ENCODE measurements at places on chromosomes 6 and 20.

GRCh38 chr6:408599-409102, 17.1 kb downstream of the IRF4 start:
- no peak for DNase-seq

- no peak for DNase-seq
Measured at GRCh38 chr6:31639043-31639442, 13.4 kb downstream of the BAG6 start.

- no peak for DNase-seq
Measured at GRCh38 chr6:144405163-144405562, 120.0 kb downstream of the UTRN start.

GRCh38 chr6:159064477-159064876, 19.7 kb upstream of the TAGAP start:
- no peak for DNase-seq

GRCh38 chr6:43763812-43764522, 6.0 kb upstream of the VEGFA start:
- no peak for DNase-seq

- no peak for DNase-seq
Measured at GRCh38 chr6:143517447-143517773, 5.9 kb upstream of the FUCA2 start.

DNA sequence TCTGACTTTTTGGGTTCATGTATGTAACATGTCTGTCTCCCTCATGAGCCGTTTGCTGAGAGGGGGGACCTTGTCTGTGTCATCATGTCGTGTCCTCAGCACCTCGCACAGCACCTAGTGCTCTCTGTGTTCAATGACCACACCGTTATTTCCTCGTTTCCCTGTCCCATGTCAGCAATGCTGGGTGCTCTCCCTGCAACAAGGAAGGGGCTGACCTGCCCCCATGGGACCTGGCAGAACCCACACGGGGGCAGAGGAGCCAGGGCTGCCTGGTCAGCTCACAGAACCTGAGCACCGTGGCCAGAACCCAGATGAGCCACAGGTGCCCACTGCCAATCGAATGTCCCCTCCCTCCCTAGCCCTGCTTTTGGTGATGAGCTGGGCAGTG, 7.3 kb downstream of the ADA start:
- no peak for DNase-seq

GRCh38 chr20:50872560-50873425, 58.4 kb downstream of the ADNP start:
- no peak for DNase-seq

- no peak for DNase-seq
Measured at GRCh38 chr6:20325641-20326421, 75.8 kb upstream of the E2F3 start.

GRCh38 chr20:11101243-11101642, 427.4 kb upstream of the JAG1 start:
- DNase-seq: no peak

DNA sequence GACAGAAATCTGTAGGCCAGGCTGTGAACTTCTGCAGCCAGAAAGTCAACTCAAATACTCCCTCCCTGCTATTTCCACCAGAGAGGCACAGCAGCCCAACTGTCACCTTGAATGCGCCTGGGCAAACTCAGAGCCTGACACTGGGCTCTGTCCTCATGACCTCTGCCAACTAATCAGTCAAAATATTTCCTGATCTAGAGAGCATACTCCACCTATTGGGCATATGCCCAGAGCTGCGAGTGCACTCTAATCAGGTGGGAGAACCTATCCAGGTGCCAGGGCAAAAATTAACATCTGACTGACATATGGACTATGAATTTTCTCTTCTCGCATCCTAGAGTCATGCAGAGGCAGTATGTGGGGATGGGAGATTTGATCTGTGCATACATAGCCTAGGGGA, 406.3 kb upstream of the RUNX2 start:
- DNase-seq: no peak

DNA sequence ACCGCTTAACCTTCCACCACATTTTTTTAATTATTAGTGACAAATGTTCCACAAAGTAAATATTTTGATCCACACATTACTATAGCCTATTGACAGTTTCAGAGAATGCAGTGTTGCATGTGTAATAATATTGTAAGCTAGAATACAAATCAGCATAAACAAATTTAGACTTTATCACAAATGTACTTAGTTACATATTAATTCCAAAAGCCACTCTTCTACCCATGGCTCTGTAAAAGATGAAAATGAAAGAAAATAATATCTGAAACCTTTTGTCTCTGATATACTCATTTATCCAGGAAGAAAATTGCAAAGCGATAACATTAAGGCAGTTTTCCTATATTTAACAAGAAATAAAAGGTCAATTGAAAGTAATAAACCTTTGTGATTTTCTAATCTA, 954.0 kb upstream of the MAN1A1 start:
- no peak for DNase-seq
